Left cardiac atrium (tissue), 4 donors: ENCODE measurements at places on chromosomes 6 and 20. TPM values are rescaled to one million over a fixed set of nuclear protein-coding genes. Genes with fewer than 3 reads are reported as not detected.

GRCh38 chr6:42045538-42046460, 4.5 kb upstream of the TAF8 start:
- peak; percentile 92 for DNase-seq

GRCh38 chr6:39521958-39522357, 199.5 kb upstream of the KCNK16 start:
- no peak for DNase-seq

DNA sequence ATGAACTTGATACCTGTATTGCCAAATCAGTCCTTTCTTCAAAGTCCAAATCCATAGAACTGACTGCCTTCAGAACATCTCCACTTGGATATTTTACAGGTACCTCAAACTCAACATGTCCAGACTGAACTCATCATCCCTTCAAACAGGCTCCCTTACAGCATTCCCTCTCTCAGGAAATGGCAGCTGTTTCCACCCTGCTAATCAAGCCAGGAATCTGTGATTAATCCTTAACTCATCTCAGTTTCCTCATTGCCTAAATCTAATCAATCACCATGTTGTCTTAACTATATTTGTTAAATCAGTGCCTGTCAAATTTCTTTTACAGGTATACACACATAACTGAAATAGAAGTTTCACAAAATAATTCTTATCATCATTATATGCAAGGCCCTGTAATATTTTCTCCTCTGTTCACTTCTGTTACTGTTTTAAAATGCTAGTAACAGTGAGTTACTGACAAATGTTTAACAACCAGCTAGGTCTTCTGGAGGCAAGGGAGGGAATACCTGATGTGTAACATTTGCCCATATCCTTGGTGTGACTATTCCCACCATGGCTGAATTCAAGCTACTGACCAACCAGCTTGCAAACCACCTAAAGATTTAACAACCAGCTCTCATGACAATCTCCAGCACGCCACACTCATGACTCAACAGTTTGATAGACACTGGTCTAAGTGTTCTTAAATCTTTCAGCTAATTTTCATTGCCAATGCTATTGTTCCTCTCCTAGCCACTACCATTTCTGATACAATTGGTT, 124.9 kb downstream of the ADAT2 start:
- no peak for DNase-seq

- DNase-seq, result no peak
Observed at GRCh38 chr6:132607544-132608233, 16.4 kb downstream of the TAAR2 start.

- no peak for DNase-seq
Observed at GRCh38 chr6:37513576-37513975, 13.9 kb upstream of the CCDC167 start.

GRCh38 chr6:52728394-52728793, 34.9 kb downstream of the GSTA2 start:
- DNase-seq, result no peak

GRCh38 chr6:170287371-170287876, 3.5 kb downstream of the DLL1 start:
- DNase-seq, result peak; percentile 63

GRCh38 chr6:11043961-11044711, at the start of gene ELOVL2:
Gene ELOVL2, minus strand, starts transcription at chr6:11044305. Its CDS starts 75 bp downstream, at chr6:11044230.
- DNase-seq, result peak; percentile 27

DNA sequence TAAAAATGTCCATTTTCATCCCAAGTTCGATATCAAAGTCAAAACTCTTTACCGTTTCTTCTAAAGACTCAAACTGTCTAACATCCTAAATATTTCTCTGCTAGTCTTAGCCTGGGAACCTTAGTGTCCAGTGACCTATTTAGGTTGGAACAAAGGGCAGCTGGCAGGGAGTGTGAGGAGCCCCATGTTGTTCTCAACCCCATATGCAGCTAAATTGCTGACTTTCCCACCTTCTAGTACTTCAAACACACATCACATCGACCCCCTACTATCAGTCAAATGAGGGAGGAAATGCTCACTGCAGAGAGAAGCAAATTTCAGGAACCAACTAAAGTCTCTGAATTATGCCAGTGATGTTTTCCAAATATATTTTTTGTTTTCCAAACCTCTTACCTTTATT, 192.6 kb upstream of the RAB32 start:
- DNase-seq, result no peak

- DNase-seq, result no peak
Observed at GRCh38 chr20:42494290-42494689, 695.4 kb downstream of the PTPRT start.

- DNase-seq, result no peak
Observed at GRCh38 chr6:98118397-98119045, 715.9 kb upstream of the POU3F2 start.

DNA sequence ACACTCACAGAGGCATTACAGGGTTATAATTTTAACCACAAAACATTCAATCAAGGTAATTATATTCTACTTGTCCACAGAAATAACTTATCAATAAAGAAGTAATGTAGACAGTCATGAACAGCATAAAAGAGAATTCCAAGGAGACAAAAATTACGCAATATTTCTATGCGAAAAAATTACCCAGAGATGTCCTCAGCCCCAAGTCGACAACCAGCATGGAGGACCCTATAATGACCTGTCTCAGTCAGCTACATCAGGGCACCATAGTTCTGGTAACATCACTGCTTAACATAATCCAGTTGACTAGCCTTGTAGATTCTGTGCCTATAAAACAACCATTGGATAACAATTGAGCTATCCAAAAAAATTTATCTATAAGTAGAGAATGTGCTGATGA, 579.8 kb downstream of the PRKN start:
- no peak for DNase-seq

DNA sequence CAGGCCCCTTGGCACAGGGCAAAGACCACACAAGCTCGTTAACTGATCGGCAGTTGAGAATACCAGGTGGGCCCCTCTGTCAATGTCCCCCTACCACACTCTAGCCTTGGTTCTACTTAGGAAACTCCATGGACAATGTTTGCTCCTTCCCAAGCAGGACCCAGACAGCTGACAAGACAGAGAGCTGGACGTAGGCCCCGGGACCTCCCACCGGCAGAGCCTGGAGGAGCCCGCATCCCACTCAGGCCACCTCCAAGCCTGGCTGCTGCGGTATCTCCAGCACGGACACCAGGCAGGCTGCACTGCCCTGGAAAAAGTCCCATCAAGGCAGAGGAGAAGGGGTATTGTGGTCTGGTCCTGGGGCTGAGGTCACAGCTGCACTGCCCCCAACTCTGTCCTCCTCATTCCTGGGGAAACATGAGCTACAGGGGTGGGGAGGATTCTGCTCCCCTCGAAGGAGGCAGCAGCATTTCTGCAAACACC, 6.2 kb upstream of the GRM4 start:
- no peak for DNase-seq

- DNase-seq, result no peak
Observed at GRCh38 chr6:75422024-75422639, 71.5 kb downstream of the FILIP1 start.

GRCh38 chr6:31948753-31949413, 3.0 kb downstream of the CFB start:
- DNase-seq, result no peak

The CRISP1 gene
- not detected for total RNA-seq

The HM13 gene
- 64.9 TPM for total RNA-seq

The ZNF831 gene
- 0.31 TPM for total RNA-seq

The SCRT2 gene
- not detected for total RNA-seq

The PRSS35 gene
- total RNA-seq, result 0.94 TPM

The CLPSL1 gene
- not detected for total RNA-seq

The PROKR2 gene
- not detected for total RNA-seq

The KHDC1L gene
- not detected for total RNA-seq

The PLA2G7 gene
- total RNA-seq, result 0.55 TPM

The EBF4 gene
- 6.5 TPM for total RNA-seq

The TFAP2C gene
- 0.56 TPM for total RNA-seq

The EFCAB8 gene
- total RNA-seq, result 0.18 TPM

The XKR7 gene
- not detected for total RNA-seq

The PIGU gene
- 14.1 TPM for total RNA-seq
